ENCODE measurements at places on chromosomes 3 and 15. TPM values are rescaled to one million over a fixed set of nuclear protein-coding genes. Genes with fewer than 3 reads are reported as not detected.

- H3K27me3 ChIP-seq, result no peaks in the 10 kb centered on the region
- no peak overlapping the region for H3K4me3 ChIP-seq
- H3K27ac ChIP-seq, result no peak overlapping the region
Observed at GRCh38 chr3:194857469-194858113, 171.9 kb downstream of the FAM43A start.

Gene THRB
- total RNA-seq, result 2.5 TPM

DNA sequence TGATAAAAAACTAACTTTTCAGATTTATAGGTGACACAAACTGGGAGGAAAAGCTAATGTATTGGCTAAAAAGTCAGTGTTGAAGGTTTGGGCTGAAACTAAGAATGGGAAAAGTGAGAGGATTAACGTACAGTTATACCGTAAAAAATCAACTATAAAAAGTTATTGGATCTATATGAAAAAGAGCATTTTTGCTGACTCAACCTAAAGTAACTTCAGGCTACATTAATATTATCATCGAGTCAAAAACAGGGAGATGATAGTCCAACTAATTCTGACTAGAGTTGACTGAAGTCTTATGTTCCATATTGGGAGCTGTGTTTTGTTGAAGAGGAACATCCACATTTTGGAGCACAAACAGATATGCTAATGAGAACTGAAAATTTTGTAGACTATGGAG, 19.9 kb downstream of the ZNF654 start:
- H3K4me1 ChIP-seq, result no peaks in the 10 kb centered on the region
- no peaks in the 10 kb centered on the region for H3K36me3 ChIP-seq
- H3K27ac ChIP-seq, result no peak overlapping the region
- DNase-seq, result no peak

- no peak overlapping the region for H3K27ac ChIP-seq
- peaks cover 23% of the 10 kb centered on the region for H3K4me1 ChIP-seq
- no peaks in the 10 kb centered on the region for H3K27me3 ChIP-seq
- H3K4me3 ChIP-seq, result no peak overlapping the region
Observed at GRCh38 chr3:52609316-52609815, 73.0 kb downstream of the UQCC5 start.

Gene HCLS1
- 1.6 TPM for total RNA-seq

DNA sequence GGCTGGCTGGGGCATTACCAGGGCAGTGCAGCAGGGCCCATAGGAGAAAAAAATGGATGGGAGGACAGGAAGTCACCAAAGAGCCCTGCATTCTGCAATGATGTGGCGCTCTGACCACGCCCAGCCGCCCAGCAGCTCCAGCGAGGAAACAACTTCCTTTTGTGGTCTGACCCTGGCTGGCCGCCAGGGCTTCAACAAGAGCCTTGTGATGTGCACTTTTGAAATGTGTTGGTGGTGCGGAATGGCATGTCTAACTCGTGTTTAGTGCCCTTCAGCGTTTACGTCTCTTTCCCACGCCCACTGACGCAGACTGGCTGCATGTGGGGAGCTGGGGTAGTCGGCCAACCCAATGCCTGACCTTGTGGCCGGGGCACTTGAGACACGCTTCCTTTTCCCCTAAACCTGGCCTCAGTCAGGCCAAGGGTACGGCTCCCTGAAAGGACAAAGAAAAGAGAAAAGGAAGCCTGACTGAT, 81.9 kb upstream of the CTNNB1 start:
- no peaks in the 10 kb centered on the region for H3K36me3 ChIP-seq
- H3K27me3 ChIP-seq, result no peaks in the 10 kb centered on the region
- peak; percentile 86 for DNase-seq
- peaks cover 16% of the 10 kb centered on the region for H3K4me1 ChIP-seq
- 0 out of 2 replicates have a peak overlapping the region, but pooled peaks have one; percentile 11 for H3K4me3 ChIP-seq

Gene STAB1
- 0.44 TPM for total RNA-seq

- H3K4me1 ChIP-seq, result no peaks in the 10 kb centered on the region
- no peak overlapping the region for H3K4me3 ChIP-seq
- no peaks in the 10 kb centered on the region for H3K27me3 ChIP-seq
- DNase-seq, result no peak
- H3K36me3 ChIP-seq, result no peaks in the 10 kb centered on the region
Observed at GRCh38 chr15:70327856-70328678, 230.3 kb upstream of the TLE3 start.

DNA sequence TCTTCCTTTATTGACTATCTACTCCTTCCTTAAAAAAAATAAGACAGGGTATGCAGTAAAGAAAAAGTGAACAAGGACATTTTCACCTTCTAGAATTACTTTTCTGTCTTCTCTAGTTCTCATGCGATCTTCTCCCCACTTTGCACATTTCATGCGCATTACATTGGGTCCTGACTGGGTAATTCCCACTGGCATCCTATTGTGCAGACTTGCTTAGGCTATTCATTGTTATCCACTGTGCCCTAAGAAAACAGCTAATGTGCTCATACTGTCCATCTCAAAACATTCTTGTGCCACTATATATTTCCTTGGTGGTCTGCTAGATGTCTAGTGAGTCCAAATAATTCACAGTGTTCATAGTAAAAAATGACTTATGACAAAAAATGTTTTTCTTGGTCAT, 447.4 kb upstream of the ROBO1 start:
- no peak for DNase-seq
- H3K36me3 ChIP-seq, result no peaks in the 10 kb centered on the region
- no peak overlapping the region for H3K27ac ChIP-seq
- H3K27me3 ChIP-seq, result no peaks in the 10 kb centered on the region
- H3K4me1 ChIP-seq, result no peaks in the 10 kb centered on the region

- no peak overlapping the region for H3K4me3 ChIP-seq
- no peaks in the 10 kb centered on the region for H3K27me3 ChIP-seq
- peaks cover 6% of the 10 kb centered on the region for H3K4me1 ChIP-seq
- DNase-seq, result no peak
Observed at GRCh38 chr3:29195056-29195455, 85.8 kb upstream of the RBMS3 start.

Gene GRAMD2A
- total RNA-seq, result 8.0 TPM

- no peaks in the 10 kb centered on the region for H3K36me3 ChIP-seq
- no peak overlapping the region for H3K27ac ChIP-seq
- H3K4me3 ChIP-seq, result no peak overlapping the region
- no peaks in the 10 kb centered on the region for H3K4me1 ChIP-seq
- H3K27me3 ChIP-seq, result no peaks in the 10 kb centered on the region
- no peak for DNase-seq
Observed at GRCh38 chr3:32105291-32106131, 909 bp upstream of the GPD1L start.
